Natural killer cell (primary cell): ENCODE measurements at places on chromosomes 2 and 18. TPM values are rescaled to one million over a fixed set of nuclear protein-coding genes. Genes with fewer than 3 reads are reported as not detected.

The MAP2 gene
- not detected for total RNA-seq

The DYSF gene
- total RNA-seq = 19.5 TPM

The C18orf54 gene
- 3.2 TPM for total RNA-seq

The ST6GAL2 gene
- not detected for total RNA-seq

The PDCD1 gene
- not detected for total RNA-seq

The GKN1 gene
- not detected for total RNA-seq

The COL3A1 gene
- total RNA-seq = not detected

The MC4R gene
- total RNA-seq = not detected

The CHRND gene
- not detected for total RNA-seq

The GPBAR1 gene
- total RNA-seq = 2.6 TPM

The MOGAT1 gene
- total RNA-seq = not detected

The KYNU gene
- total RNA-seq = 3.6 TPM

The NRP2 gene
- total RNA-seq = not detected

The CERKL gene
- not detected for total RNA-seq

The MROH2A gene
- not detected for total RNA-seq

The L3MBTL4 gene
- total RNA-seq = 34.2 TPM

The CNGA3 gene
- not detected for total RNA-seq

The LIMS1 gene
- 41.4 TPM for total RNA-seq

The DSG3 gene
- 0.28 TPM for total RNA-seq

The MATN3 gene
- total RNA-seq = not detected

DNA sequence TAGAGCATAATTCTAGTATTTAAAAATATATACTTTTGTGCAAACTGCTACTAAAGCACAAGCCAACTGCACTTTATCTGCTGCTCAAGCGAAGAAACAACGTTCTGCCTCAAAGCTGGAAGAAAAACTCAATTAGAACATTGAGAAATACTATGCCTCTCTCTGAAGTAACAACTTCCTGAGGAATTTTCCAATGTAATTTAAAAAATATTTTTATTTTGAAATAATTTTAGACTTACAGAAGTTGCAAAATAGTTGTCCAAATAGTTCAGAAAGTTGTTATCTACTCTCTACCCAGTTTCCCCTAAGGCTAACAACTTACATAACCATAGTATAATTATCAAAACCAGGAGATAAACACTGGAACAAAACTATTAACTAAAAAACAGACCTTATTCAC lies 12.3 kb upstream of the POLI start:
- no peak for DNase-seq

GRCh38 chr2:104528101-104528500 lies 325.8 kb upstream of the POU3F3 start:
- DNase-seq = no peak

GRCh38 chr18:24530630-24531111 lies 70.2 kb downstream of the HRH4 start:
- DNase-seq = no peak

- DNase-seq = no peak
Observed at GRCh38 chr18:44974174-44974573, 293.5 kb downstream of the SETBP1 start.

GRCh38 chr18:38868757-38869156 lies 1303.2 kb upstream of the CELF4 start:
- no peak for DNase-seq

DNA sequence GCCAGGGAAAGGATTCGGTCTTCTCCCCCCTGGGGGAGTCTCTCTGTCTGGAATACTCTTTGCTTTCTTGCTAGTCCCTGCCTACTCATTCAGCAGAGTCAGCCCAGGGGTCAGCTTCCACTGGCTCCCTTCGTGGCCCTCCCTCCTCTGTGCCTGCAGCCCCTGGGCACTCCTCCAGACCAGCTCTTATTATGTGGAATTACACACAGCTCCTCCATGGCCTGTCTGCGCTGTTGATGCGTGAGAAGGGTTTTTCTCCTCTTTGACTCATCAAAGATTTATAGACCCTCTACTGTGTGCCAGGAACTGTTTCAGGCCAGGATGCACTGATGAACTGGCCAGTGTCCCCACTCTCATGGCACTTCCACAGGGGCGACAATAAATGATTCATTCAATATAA lies 44.4 kb downstream of the ST8SIA5 start:
- no peak for DNase-seq

DNA sequence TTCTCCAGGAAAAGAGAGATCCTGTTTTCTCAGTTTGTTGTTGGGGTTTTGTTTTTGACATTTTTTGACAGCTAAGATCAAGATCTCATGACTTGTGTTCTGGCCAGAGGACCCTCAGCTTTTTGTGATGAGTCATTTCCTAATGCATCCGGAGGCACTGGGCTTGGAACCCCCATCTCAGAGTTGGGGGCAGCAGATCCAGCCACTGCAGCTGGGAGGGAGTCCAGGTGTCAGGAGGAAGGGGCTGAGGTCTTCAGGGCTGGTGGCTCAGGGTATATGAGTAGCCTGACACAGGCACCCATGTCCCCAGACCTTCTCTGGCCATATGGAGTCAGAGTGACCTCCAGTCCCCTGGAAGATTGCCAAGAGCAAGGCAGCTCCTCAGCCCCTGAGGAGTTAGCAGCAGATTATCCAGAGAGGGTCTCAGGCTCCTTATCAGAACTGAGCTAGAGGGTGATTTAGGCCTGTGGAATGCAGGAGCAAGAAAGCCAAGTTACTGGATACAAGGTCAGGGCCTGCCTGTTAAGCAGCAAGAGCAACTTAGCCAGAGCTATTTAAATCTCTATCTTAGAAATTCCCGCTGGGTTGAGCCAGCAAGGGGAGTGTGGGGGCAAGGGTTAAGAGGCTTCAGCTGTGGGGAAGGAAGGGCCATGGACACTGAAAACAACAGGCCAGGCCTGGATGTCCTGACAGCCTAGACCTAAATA lies 62.4 kb downstream of the TANC1 start:
- no peak for DNase-seq

DNA sequence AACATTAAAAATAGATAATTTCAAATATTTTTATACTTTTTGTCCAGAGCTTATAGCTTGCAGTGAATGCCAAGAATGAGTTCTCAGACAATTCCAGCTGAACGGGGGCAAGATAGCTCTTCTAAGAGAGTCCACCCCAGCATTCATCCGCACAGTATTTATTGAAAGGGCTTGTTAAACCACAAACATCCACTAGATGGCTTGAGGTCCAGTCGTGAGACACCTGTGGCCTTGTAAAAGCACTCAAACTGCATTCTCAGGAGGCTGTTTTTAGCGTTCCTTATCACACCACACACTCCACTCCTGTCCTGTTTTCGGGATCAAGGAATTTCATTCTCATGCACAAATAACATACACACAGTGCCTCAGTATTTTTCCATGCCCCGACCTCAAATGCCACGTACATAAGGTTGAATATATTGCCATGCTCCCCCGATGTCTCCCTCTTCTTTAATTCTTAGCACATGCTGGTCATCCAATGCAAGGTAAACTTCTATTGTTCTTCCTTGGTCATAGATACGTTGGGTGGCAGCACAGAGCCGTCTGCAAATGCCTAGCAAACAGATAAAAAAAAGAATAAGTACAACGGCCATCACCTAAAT lies 47.4 kb downstream of the DNAJC10 start:
- no peak for DNase-seq

DNA sequence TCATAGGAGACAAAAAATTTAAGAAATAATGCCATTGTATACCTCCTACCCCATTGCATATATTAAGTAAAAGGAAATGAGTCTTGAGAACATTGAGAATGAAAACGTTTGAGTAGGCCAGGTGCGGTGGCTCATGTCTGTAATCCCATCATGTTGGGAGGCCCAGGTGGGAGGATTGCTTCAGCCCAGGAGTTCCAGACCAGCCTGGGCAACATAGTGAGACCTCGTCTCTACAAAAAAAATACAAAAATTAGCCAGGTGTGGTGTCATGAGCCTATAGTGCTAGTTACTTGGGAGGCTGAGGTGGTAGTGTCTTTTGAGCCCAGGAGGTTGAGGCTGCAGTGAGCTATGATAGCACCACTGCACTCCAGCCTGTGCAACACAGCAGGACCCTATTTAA lies 107.7 kb upstream of the MGAT5 start:
- DNase-seq = no peak

DNA sequence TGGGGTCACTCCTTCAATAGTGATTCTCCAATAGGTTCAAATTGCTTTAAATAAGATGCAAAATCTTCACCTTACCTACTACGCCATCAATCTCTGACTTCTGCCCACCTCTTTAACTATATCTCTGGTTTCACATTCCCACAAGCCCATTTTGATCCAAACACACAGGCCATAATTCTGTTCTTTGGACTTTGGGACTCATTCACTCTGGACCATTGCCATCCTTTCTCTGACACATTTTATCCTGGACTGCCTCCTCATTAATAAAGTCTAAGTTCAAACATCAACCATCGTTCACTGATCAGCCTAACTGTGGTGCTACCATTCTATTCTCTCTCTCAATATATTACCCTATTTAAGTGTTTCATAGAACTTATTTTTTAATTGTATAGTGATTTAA lies 332.2 kb downstream of the GALNT13 start:
- no peak for DNase-seq

DNA sequence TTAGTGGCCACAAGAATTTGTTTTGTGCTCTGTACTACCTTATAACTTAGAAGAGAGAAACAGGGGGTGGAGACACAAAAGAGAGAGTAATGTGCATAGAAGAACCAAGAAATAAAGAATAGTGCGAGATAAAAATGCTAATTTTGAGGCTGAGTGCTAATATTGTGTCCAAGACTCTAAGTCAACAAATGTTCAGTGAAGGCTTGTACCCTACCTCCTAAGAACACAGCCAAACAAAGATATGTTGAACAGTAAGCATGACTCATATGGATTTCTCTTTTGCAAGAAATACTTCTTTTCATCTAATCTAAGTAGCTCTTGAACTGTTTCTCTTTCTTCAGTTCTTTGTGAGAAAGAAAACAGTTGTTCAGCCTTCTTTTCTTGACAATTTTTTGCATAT lies 45.2 kb downstream of the GAREM1 start:
- no peak for DNase-seq

- no peak for DNase-seq
Observed at GRCh38 chr18:36350839-36351469, 53.4 kb downstream of the FHOD3 start.

- DNase-seq = no peak
Observed at GRCh38 chr2:121532894-121533293, 2.2 kb downstream of the RNU4ATAC start.

DNA sequence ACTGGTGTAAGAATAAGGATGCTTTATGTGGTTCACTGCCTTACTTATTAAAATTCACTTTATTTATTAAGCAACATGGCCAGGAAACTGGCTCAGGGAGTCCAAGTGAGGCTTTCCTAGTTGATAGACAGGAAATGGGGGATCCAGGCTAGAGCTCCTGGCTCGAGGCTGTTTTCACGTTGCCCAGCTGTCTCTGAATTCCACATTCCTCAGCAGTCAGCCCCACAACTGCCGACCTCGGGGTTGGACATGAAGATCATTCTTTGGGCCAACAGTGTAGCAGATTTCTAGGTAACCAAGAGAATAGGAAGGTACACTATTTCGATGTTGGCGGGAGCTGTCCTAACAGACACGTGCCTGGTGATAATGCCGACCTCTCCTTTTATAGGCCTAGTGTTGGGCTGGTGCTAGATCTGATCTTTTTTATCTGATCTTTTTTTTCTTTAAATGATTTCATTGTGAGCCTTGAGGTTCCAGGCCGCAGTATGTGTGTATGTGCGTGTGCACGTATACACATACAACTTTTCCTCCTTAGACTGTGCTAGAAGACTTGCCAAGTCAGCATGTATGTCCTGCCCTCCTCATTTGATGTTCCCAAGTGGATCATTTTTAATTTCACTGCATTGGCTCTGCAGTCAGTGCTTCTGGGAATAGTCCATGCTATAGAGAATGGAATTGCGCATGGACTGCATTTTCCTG lies 103.5 kb downstream of the CABLES1 start:
- DNase-seq = no peak

DNA sequence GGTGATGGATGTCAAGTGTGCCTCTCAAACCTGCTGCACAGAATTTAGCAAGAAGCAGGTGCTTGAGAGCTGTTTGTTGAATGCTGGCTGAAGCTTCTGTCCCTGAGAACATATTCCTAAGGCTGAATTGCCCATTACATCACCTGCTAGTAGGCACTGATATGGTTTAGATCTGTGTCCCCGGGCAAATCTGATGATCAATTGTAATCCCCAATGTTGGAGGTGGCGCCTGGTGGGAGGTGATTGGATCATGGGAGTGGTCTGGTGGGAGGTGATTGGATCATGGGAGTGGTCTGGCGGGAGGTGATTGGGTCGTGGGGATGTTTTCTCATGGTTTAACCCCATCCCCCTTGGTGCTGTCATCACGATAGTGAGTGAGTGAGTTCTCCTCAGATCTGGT lies 128.0 kb downstream of the HRH4 start:
- DNase-seq = no peak

DNA sequence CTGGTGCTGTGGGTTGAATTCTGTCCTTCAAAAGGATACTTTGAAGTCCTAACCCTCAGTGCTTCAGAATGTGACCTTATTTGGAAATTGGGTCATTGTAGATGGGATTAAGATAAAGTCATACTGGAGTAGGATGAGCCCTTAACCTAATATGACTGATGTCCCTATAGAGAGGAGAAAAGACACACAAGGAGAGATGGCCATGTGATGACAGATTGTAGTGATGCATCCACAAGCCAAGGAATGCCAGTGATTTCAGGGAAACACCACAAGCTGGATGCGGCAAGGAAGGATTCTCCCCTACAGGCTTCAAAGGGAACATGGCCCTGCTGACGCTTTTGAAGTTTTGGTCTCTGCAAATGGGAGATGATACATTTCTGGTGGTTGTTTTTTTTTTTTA lies 24.7 kb upstream of the CCBE1 start:
- DNase-seq = no peak

DNA sequence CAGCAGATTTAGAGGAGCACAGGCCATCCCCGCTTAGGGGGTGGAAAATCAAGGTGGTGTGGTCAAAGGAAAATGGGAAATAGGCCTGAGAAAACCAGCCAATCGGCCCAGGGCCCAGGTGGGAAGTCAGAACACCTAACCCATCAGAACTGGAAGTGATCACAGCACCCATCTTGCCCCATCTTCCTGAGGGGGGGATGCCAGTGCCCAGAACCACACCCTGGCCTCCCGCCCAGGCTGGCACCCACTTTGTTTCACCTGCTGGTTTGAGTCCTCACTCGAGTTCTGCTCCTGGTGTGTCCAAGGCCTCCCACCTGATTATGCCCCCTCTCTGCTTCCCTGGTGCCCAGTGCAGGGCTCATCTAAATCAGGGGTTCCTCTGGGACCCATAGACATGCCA lies 174.5 kb downstream of the TNS1 start:
- no peak for DNase-seq

- peak; percentile 63 for DNase-seq
Observed at GRCh38 chr2:191245046-191245868, at the start of gene MYO1B. MYO1B (plus strand) TSS chr2:191245404; CDS start chr2:191276896, 31,492 bp downstream.

DNA sequence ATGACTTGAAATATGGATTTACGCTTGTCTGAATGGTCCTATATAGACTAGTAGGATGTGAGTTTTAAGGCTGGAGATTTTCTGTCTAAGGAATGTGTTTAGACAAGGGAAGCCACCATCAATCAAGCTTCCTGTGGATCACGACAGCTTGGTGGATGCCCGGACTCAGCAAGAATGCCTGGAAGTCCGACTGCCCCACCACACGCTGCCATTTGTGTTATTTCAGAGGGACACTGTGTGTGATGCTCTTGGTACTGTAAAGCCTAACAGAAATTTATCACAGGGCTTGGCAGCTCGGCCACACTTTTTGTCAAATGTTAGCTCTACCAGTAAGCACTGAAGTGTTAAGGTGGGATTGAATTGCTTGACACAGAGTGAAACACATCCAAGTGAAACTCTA lies 127.1 kb upstream of the CDH7 start:
- DNase-seq = no peak

GRCh38 chr2:138122891-138123290 lies 158.6 kb downstream of the HNMT start:
- DNase-seq = no peak
